ENCODE measurements at places on chromosomes 11 and 22. TPM values are rescaled to one million over a fixed set of nuclear protein-coding genes. Genes with fewer than 3 reads are reported as not detected.

KRTAP5-9 gene
- total RNA-seq, result not detected

IGLL1 gene
- total RNA-seq, result 0.42 TPM

RAG1 gene
- total RNA-seq, result 0.32 TPM

F2 gene
- not detected for total RNA-seq

LRRC32 gene
- 0.32 TPM for total RNA-seq

HOATZ gene
- total RNA-seq, result not detected

SYT13 gene
- not detected for total RNA-seq

LTO1 gene
- 26.3 TPM for total RNA-seq

FAM76B gene
- 51.3 TPM for total RNA-seq

CLTCL1 gene
- total RNA-seq, result 1.2 TPM

HTR3A gene
- not detected for total RNA-seq

DERL3 gene
- 14.6 TPM for total RNA-seq
